Prostate gland (tissue), 2 donors: ENCODE measurements at places on chromosomes 12 and 14.

- H3K27me3 ChIP-seq = no peaks in the 10 kb centered on the region
- DNase-seq = no peak
- H3K36me3 ChIP-seq = no peaks in the 10 kb centered on the region
These were observed 26.1 kb downstream of the JDP2 start for GRCh38 chr14:75453817-75454434.

GRCh38 chr12:80909370-80909769 is 28.4 kb downstream of the LIN7A start:
- no peak overlapping the region for H3K4me3 ChIP-seq
- H3K4me1 ChIP-seq = no peaks in the 10 kb centered on the region

- no peak overlapping the region for H3K4me3 ChIP-seq
- no peaks in the 10 kb centered on the region for H3K27me3 ChIP-seq
- H3K4me1 ChIP-seq = no peaks in the 10 kb centered on the region
- no peaks in the 10 kb centered on the region for H3K36me3 ChIP-seq
These were observed 145.5 kb downstream of the PTPN11 start for GRCh38 chr12:112564160-112564784.

DNA sequence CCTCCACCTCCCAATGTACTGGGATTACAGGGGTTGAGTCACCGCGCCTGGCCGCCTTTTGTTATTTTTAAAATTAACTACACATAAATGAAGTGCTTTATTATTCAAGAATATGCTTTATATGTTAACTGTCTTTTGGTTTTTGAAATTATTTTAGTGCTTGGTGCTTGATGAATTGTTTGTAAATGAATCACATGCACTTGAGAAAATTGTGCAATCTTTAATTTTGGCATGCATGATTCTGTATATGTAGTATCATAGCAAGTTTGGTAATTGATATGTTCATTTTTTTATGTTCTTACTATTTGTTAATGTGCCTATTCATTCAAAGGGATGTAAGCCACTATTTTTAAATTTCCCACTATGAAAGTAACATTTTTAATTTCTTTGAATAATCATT is 440.9 kb downstream of the NAV3 start:
- H3K27me3 ChIP-seq = no peaks in the 10 kb centered on the region
- H3K4me1 ChIP-seq = no peaks in the 10 kb centered on the region
- DNase-seq = no peak
- no peak overlapping the region for H3K4me3 ChIP-seq

DNA sequence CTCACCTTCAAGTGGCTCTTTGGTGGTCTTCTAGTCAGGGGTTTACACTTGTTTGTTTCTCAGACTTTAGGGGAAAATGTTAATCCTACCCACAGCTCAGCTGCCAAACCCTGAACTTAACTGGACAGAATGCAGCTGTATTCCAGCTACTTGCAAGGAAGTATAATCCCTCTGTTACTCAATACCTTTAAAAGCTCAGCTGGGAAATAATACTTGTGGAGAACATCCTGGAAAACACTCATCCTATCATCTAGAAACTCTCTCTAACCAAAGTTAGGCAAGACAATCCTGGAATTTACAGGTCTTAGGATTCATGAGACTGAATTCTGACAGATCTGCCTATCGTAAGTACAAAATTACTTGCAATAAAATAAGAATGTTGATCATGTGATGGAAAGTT is 404.1 kb downstream of the ADAMTS20 start:
- no peaks in the 10 kb centered on the region for H3K27me3 ChIP-seq
- no peak for DNase-seq
- no peak overlapping the region for H3K27ac ChIP-seq
- H3K4me3 ChIP-seq = no peak overlapping the region
